ENCODE measurements at places on chromosomes 12 and 14. TPM values are rescaled to one million over a fixed set of nuclear protein-coding genes. Genes with fewer than 3 reads are reported as not detected.

DNA sequence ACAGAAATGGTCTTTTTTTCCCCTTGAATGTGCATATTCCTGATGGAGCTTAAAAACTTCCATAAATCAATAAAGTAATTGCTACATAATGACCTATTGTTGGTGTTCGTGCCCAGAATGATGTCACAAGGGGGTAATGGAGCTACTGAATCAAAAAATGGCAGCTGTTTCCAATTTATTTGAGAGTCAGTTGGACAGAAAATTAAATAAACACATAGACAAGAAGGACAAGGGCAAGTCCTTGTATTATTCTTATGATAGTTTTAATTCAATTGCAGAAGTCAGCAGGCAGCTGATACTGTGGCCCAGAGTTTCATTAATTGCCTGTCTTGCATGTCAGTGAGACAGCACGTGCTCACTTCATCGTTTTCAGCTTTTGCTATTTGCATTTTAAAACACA is 473.5 kb downstream of the ETNK1 start:
- no peak overlapping the region for H3K27ac ChIP-seq
- no peaks in the 10 kb centered on the region for H3K4me1 ChIP-seq
- no peak for DNase-seq
- H3K36me3 ChIP-seq: no peaks in the 10 kb centered on the region
- H3K27me3 ChIP-seq: no peaks in the 10 kb centered on the region
- no peak overlapping the region for H3K4me3 ChIP-seq

DNA sequence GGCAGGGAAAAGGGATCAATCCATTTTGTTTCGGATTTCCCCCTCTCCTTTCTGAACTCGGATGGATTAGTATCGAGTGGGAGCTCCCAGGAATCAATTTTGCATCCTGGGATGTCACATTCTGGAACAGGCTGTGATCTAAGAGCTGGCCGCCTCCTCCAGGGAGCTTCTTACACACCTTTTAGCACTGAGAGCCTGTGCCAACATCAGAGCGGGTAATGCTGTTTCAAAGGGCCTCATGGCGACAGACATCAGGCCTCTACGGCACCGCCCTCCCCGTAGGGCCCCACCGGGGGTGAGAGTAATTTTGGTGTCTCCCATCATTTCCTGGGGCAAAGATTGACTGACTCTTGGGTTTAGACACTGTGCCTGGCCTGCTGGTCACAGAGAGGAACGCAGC is 2.7 kb downstream of the GALNT9 start:
- DNase-seq: no peak
- no peak overlapping the region for H3K27ac ChIP-seq
- peaks cover 23% of the 10 kb centered on the region for H3K4me1 ChIP-seq

Gene FZD10
- total RNA-seq: not detected

DNA sequence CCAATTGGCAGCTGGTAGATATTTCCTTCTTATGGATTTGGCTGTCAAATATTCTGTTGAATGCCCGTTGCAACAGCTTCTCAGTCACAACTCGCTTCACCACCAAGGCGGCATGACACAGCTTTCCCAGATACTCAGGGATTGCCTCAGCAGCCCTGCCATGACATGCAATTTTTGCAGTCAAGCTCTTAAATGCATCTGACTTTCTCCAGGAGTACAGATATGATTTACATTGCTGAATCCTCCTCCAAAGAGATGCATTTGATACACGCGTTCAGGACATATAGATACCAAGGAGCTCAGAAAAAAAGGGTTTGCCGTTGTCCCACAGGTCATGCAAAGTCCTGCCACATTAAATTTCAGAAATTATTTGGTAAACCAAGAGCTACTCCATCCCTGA is 6.5 kb downstream of the KRT5 start:
- DNase-seq: no peak
- H3K4me1 ChIP-seq: no peaks in the 10 kb centered on the region
- no peaks in the 10 kb centered on the region for H3K36me3 ChIP-seq
- no peak overlapping the region for H3K27ac ChIP-seq

DNA sequence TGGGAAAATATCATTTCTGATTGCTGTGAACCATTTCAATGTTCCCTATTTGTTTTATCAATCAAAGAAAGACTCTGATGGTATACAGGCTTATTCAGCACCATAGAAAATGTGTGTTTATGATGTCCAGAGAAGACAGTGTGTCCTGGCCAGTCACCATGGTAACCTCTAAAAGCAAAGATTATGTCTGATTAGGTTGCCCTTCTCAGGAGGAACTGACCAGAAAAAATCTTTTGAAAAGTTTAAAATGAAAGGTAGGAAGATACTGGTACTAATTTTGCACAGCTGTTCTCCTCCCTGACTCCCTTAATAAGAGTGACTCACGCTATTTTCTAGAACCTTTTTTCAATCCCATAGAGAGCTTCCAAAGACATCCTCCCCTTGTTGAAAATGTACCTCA is 391.8 kb upstream of the DCN start:
- H3K27ac ChIP-seq: no peak overlapping the region
- no peaks in the 10 kb centered on the region for H3K4me1 ChIP-seq
- no peaks in the 10 kb centered on the region for H3K27me3 ChIP-seq
- DNase-seq: no peak
- no peak overlapping the region for H3K4me3 ChIP-seq

DNA sequence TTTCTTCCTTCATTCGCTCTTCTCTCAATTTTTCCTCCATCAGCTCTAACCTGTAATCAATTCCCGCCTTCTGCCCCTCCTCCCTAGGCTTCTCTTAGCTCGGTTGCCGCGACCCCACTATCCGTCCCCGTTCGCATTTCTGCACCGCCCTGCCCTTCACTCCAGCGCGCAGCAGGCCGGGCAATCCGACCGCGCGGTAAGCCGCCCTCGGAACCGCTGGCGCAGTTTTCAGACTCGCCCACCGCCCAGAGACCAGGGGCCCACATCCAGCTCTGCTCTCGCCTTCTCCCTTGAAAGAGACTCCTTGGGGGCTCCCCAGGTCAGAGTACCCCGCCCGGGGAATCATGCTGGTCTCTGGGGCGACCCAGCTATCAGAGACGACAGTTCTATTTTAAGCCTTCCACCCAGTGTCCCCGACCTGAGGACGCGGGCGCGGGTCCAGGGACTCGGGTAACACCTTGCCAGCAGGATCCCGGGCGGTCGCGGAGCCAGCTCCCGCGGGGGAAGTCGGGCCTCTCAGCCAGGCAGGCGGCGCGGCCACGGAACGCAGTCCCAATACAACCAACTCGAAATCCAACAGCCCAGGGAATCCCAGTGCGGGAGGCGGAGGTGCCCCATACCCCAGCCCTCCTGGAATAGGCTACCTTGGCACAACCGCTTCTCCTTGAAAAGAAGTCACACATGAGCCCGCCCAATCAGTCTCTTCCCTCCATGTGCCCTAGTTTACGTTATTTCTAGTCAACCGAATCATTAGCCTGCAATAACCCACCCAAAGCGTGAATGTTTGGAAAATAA is 5.7 kb upstream of the SLC38A4 start:
- H3K27ac ChIP-seq: no peak overlapping the region
- no peak for DNase-seq
- peaks cover 29% of the 10 kb centered on the region for H3K27me3 ChIP-seq

- no peak overlapping the region for H3K27ac ChIP-seq
- H3K27me3 ChIP-seq: peaks cover 56% of the 10 kb centered on the region
- H3K4me1 ChIP-seq: no peaks in the 10 kb centered on the region
- no peaks in the 10 kb centered on the region for H3K36me3 ChIP-seq
- no peak overlapping the region for H3K4me3 ChIP-seq
Measured at GRCh38 chr14:100902295-100903133, 1.0 kb downstream of the RTL1 start.

Gene PIK3C2G
- not detected for total RNA-seq

GRCh38 chr12:80472911-80473500 is 29.0 kb downstream of the PTPRQ start:
- no peaks in the 10 kb centered on the region for H3K4me1 ChIP-seq
- H3K27ac ChIP-seq: no peak overlapping the region
- no peaks in the 10 kb centered on the region for H3K36me3 ChIP-seq

- no peak overlapping the region for H3K4me3 ChIP-seq
- no peaks in the 10 kb centered on the region for H3K36me3 ChIP-seq
- H3K27ac ChIP-seq: no peak overlapping the region
Measured at GRCh38 chr12:105860561-105861207, 278.1 kb downstream of the NUAK1 start.

GRCh38 chr12:107322063-107322462 is 228.7 kb upstream of the CRY1 start:
- no peak overlapping the region for H3K27ac ChIP-seq
- peak; percentile 18 for DNase-seq
- no peaks in the 10 kb centered on the region for H3K27me3 ChIP-seq
- H3K36me3 ChIP-seq: no peaks in the 10 kb centered on the region
- H3K4me1 ChIP-seq: peaks cover 43% of the 10 kb centered on the region

Gene JAG2
- 1.3 TPM for total RNA-seq

Gene CCDC60
- not detected for total RNA-seq

GRCh38 chr14:75070383-75070782 is 942 bp downstream of the ZC2HC1C start:
- no peaks in the 10 kb centered on the region for H3K27me3 ChIP-seq
- H3K4me1 ChIP-seq: peaks cover 18% of the 10 kb centered on the region
- no peak overlapping the region for H3K27ac ChIP-seq
- H3K36me3 ChIP-seq: no peaks in the 10 kb centered on the region
- H3K4me3 ChIP-seq: no peak overlapping the region

DNA sequence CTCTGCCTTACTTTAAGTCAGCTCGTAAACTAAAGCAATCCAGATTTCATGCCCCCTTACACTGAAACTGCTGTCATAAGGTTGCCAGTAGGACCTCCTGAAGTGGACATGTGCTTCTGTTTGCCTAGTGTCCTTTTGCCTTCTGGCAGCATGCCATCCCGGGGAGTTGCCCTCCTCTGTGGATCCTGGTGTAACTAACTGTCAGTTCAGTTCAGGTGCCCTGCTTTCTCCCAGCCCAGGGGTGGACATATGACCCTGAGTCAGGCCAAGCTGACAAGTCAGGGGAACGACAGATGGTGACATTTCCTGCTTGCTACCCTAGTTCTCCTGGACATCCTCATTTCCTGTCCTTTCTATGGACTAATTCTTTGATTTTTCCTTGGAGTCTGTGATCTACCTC is 25.6 kb downstream of the AKAP6 start:
- no peak overlapping the region for H3K4me3 ChIP-seq
- no peaks in the 10 kb centered on the region for H3K27me3 ChIP-seq
- DNase-seq: no peak
- H3K4me1 ChIP-seq: no peaks in the 10 kb centered on the region
- H3K27ac ChIP-seq: no peak overlapping the region

- H3K36me3 ChIP-seq: peaks cover 8% of the 10 kb centered on the region
- DNase-seq: no peak
- H3K4me1 ChIP-seq: no peaks in the 10 kb centered on the region
- no peak overlapping the region for H3K27ac ChIP-seq
Measured at GRCh38 chr12:116202940-116203339, 74.6 kb downstream of the MED13L start.

Gene HOXC4
- not detected for total RNA-seq

DNA sequence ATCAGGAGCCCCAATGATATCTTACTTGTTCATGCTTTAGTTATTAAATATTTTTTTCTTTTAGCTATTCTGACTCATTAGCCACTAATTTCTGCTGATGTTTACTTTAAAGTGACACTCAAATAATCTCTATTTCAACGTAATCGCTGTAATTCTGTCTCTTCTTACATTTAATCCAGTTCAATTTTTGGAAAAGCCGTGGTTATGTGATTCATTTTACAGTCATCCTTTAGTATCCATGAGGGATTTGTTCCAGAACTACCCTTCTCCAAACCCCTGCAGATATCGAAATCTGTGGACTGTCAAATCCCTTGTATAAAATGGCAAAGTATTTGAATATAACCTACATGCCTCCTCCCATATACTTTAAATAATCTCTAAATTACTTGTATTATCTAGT is 1103.4 kb downstream of the LRFN5 start:
- DNase-seq: no peak
- H3K27me3 ChIP-seq: no peaks in the 10 kb centered on the region
- no peak overlapping the region for H3K27ac ChIP-seq
- no peak overlapping the region for H3K4me3 ChIP-seq
- no peaks in the 10 kb centered on the region for H3K4me1 ChIP-seq

DNA sequence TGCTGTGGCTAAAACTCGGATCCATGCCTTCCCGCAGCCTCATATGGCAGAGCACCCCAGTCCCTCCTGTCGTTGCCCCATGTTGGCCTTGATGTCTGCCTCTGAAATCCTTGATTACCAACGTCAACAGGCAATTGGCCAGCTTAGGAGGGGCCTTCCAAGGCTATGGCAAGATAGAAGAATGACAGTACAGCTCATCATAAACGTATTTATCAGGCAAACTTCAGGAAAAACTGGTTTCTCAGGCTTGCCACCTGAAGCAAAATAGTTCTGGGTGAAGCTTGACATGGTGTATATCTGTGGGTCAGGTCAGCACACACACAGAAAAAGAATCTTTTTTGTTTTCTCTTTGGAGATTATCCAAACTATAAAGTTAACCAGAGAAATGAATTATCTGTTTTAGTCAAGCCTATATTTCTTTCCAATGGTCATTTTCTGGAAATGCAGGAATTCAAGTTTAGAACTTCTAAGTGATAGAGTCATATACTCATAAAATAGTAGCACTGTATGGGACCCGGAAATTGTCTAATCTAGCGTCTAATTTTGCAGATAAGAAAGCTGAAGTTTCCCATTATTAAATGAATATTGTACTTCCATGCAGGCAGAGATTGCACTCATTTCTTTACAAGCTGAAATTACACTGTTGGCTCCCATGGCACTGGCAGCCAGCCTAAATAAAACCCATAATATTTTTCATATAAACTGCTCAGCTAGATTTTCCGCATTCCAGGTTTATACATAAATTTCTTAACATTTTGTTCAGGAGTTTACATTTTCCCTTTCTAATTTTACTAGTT is 24.4 kb upstream of the DUSP16 start:
- no peak for DNase-seq
- no peak overlapping the region for H3K4me3 ChIP-seq
- peaks cover 7% of the 10 kb centered on the region for H3K4me1 ChIP-seq
- no peaks in the 10 kb centered on the region for H3K36me3 ChIP-seq
- H3K27me3 ChIP-seq: no peaks in the 10 kb centered on the region

DNA sequence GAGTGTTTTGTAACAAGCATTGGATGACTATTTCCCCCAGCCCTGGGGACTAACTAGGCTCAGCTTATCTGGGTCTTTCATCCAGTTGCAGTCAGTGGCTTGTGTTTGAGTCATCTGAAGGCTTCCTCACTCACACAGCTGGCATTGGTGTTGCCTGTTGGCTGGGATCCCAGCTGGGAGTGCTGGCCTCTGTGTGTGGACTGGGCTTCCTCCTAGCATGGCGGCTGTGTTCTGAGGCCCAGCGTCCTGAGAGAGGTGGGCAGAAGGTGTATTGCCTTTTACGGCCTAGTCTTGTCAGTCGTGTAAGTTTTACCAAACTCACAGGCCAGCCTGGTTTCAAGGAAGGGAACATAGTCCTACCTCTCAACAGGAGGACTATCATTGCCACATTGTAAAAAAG is 28.3 kb upstream of the PPP2R5C start:
- H3K36me3 ChIP-seq: no peaks in the 10 kb centered on the region
- no peak for DNase-seq
- H3K27me3 ChIP-seq: no peaks in the 10 kb centered on the region
- no peak overlapping the region for H3K27ac ChIP-seq
- H3K4me1 ChIP-seq: peaks cover 33% of the 10 kb centered on the region

GRCh38 chr12:55063291-55063690 is 43.5 kb downstream of the NEUROD4 start:
- no peaks in the 10 kb centered on the region for H3K4me1 ChIP-seq
- no peak overlapping the region for H3K27ac ChIP-seq
- no peak overlapping the region for H3K4me3 ChIP-seq
- H3K36me3 ChIP-seq: no peaks in the 10 kb centered on the region
- no peak for DNase-seq
- no peaks in the 10 kb centered on the region for H3K27me3 ChIP-seq

Gene VRTN
- total RNA-seq: not detected

Measured in CD4-positive, alpha-beta T cell (primary cell).